ENCODE measurements at places on chromosomes 1 and 21.

GRCh38 chr1:79716447-79716846, 709.9 kb upstream of the ADGRL4 start:
- DNase-seq, result no peak

- no peak for DNase-seq
Measured at GRCh38 chr21:27333096-27333495, 366.2 kb upstream of the ADAMTS5 start.

GRCh38 chr21:23812485-23812884, 1794.8 kb downstream of the MRPL39 start:
- DNase-seq, result no peak

DNA sequence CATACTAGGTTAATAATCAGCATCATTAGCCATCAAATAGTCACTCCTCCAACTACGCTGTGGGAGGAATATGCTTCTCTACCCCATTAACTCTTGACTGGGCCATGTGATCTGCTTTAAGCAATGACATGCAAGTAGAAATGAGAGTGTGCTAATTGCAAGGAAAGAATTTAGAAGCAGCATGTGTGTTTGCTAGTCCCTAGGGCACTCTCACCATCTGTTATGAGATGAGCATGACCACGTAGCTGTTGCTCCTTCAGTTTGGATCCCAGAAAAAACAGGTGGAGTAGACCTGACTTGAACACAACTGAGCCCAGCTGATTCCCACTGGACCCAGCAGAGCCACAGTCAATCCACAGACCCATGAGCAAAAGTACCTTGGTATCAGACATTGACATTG, 19.7 kb upstream of the RGS7 start:
- DNase-seq, result no peak

DNA sequence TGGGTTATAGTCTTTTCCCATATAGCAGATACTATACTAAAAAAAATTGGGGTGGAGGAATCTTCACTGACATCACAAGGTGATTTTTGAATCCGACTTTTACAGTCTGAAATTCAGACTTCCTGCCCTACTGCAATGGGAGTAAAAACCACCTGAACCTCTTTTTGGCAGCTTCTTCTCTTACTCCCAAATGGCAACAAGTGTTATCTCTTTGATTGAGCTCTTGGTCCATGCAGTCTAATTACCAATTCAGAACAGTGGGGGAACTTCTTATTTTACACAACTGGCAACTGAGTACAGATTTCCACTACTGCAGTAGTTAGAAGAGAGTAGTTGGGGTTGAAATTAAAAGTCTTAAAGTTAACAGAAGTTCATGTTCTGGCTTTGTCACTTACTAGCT, 62.3 kb downstream of the MACF1 start:
- DNase-seq, result no peak

Measured in AG04449 (cell line).